ENCODE measurements at places on chromosomes 7 and 10.
A peak's percentile ranks its signal among the peaks of the same experiment; 100 is the strongest.

- DNase-seq: no peak
Measured at GRCh38 chr7:94149789-94150545, 145.8 kb upstream of the BET1 start.

- no peak for DNase-seq
Measured at GRCh38 chr10:16812676-16813075, 4.5 kb downstream of the RSU1 start.

- no peak for DNase-seq
Measured at GRCh38 chr10:46235705-46236545, 50.9 kb upstream of the ANTXRL start.

DNA sequence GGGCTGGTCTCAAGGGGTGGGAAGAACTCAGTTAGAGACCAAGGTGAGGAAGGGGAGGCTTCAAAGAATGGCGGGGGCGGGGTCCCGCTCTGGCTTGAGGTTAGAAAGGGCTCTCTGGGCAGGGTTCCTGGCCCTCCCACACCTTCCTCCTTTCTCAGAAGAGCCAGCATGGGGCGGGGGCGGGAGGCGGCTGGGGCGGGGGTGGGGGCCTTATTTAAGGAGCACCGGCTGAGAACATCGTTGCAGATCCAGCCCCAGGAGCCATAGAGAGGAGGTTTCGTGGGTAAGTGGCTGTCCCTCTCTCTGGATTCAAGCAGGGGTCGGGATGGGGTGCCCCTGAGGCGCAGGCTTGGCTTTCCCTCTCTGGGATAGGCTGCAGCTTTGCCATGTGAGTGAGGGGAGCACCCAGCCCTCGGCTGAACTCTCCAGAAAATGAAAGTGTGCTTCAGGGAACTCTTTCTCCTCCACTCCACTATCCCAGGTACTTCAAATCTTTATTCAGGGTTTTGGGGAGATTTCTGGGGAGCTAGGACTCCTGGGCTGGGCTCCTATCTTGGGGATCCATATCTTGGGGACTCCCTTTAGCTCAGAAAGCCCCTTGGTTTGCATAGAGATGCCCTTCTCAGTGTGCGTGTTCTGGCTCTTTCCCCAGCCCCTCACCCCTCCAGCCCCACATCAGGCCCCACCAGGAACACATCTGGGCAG lies 3.3 kb upstream of the CUEDC2 start:
- DNase-seq: no peak

DNA sequence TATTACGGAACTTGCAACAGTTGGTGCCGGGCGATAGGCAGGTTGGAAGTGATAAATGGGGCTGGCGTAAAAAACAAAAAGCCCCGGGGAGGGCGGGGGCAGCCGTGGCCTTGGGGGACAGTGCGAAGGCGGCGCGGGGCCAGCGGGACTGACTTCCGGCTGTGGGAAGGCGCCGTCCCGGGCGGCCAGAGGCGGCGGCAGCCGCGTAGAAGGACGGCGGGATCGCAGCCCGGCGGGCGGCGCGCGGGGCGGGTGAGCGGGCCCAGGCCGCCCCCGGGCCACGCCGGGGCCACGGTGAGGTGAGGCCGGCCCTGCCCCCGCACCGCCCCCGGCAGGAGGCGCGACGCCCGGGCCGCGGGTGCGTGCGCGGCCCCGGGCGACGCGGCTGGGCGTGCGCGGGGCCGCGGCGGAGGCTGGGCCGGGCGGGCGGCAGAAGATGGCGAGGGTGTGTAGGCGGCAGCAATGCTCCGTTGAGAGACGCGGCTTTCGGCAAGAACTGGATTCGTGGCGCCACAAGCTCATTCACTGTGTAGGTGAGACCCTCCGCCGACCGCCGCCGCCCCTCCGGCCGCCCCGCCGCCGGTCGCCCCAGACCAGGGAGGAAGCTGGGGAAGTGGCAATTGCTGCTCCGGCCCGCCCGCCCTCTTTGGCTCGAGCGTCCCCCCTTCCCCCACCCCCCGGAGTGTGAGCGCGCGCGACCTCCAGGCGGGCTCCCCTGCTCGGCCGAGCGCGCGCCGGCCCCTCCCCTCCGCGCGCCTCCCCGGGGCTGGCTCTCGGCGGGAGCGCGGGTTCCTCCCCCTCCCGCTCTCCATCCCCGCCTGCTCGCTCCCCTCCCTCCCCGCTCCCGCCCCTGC lies at the start of gene LCOR:
LCOR (plus strand) TSS at position 432 of the 854 bp plus-strand sequence. CDS start 116,760 bp downstream, outside the sequence.
- peak; percentile 87 for DNase-seq

DNA sequence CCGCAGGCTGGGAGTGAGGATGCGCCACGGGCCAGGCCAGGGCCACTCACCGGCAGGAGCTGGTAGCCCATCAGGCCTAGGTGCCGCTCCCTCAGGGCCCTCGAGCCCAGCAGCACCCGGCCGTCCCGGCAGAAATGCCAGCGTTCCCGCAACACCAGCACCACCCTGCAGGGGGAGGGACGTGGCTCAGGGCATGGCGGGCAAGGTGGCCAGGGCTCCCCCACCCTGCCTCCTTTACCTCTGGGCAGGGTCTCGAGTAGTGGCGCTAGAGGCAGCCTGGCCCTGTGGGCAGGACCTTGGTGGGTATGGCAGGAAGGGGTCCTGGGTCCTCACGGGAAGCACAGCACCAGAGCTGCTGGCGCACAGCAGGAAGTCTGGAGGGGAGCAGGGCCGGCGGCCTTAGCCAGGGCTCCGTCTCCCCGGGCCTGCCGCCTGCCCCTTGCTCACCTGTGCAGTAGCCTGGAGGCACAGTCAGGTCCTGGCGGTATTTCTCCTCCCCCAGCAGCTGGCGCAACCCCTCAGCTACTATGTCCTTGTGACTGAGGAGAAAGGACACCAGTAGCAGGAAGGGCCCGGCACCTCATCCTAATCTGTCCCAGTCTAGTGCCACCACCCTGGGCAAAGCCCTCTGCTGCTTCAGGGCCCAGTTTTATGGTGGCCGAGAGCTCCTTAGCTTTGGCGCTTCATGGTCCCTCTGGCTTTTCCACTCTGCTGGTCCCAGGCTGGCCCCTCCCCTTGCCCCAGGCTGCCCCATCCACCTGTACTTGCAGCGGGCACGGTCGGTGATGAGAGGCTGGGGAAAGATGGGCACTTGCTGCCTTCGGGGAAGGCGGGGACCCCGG lies 3.5 kb downstream of the FASTK start:
- DNase-seq: no peak

- peak; percentile 15 for DNase-seq
Measured at GRCh38 chr10:13483951-13484350, 44.9 kb downstream of the BEND7 start.

DNA sequence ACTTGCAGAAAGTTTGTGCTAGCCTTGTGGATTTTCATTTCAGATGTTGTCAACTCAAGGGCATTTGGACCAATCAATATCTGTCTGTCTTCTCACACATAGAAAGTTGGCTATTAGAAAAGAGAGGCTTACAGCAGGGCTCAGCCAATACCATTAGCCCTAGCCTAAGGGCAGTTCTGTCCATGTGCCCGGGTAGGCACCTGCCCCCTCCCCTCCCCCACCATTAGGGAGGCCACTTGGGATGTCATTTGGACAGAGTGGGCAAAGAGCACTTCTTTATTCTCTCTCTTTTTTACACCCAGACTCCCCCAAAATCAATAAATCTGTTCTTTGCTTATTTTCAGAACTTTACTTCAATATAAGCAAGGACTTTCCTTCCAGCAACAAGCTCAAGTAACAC lies 188.5 kb upstream of the MKI67 start:
- no peak for DNase-seq

GRCh38 chr10:114195079-114195478 lies 15.9 kb downstream of the TDRD1 start:
- no peak for DNase-seq

- no peak for DNase-seq
Measured at GRCh38 chr10:132193907-132194552, 7.3 kb downstream of the DPYSL4 start.

- DNase-seq: no peak
Measured at GRCh38 chr10:26780793-26781601, 79.8 kb downstream of the ABI1 start.

DNA sequence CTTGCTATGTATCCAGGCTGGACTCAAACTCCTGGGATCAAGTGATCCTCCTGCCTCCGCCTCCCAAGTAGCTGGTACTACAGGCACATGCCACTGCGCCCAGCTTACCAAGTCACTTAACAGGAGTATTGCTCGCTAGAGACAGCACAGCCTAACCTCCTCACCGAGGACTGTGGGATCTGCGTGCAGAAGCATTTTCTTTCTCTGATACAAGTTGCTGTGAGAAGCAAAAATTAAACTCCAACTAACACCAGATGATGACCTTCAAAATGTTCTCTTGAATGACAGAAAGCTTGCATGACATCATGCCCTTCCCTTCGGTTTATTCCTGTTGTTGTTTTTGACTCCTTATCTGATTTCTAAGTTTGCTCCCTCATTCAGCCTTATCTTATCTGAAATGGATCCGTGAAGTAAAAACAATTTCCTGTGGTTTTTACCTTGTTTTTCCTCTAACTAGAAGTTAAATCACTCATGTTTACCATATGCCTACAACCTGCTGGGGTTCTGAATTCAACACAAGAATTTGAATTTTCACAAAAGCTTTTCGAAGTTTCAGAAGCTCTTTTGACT lies 94.4 kb upstream of the KIF5B start:
- DNase-seq: no peak

DNA sequence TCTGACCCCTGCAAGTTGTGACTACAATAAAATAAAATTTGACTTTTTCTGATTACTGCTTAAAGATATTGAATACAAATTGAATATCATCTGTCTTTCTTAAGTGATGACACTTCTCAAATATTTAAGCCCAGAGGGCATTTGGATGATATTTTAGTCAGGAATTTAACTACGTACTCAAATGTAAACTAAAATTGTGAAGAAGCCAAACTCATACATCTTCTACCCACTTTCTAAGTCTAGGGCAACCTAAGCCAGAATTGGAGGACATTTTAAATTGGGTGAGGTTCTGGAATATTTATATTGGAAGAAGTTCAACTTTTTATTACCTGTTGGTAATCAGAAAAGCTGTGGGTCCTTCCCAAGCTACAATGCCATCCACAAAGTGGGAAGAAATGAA lies 149.1 kb upstream of the WDR11 start:
- no peak for DNase-seq

GRCh38 chr7:105408791-105409410 lies 20.2 kb upstream of the SRPK2 start:
- no peak for DNase-seq

DNA sequence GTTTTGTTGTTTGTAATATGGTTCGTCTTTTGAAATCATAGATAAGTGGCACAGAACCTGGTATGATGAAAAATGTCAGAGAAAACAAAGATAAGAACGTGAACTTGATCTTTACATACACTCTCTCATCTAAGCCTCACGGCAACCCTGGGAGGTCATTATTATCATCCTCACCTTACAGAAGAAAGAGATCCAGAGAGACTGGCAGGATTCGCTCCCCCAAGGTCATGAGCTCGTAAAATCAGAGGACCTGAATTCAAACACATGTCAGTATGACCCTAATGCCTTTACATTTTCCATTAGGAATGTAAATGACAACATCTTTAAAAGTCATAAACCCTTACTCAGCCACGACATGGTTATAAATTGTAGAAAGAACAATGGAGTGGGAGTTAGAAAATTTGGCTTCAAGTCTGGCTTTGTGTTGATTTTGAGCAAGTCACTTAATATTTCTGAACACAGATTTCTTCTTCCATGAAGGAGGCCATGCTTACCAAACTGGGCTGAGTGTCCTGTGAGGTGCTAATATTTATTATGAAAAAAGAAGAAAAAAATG lies 35.9 kb downstream of the HIPK2 start:
- no peak for DNase-seq

- no peak for DNase-seq
Measured at GRCh38 chr10:73653701-73654100, 2.1 kb downstream of the SYNPO2L start.

DNA sequence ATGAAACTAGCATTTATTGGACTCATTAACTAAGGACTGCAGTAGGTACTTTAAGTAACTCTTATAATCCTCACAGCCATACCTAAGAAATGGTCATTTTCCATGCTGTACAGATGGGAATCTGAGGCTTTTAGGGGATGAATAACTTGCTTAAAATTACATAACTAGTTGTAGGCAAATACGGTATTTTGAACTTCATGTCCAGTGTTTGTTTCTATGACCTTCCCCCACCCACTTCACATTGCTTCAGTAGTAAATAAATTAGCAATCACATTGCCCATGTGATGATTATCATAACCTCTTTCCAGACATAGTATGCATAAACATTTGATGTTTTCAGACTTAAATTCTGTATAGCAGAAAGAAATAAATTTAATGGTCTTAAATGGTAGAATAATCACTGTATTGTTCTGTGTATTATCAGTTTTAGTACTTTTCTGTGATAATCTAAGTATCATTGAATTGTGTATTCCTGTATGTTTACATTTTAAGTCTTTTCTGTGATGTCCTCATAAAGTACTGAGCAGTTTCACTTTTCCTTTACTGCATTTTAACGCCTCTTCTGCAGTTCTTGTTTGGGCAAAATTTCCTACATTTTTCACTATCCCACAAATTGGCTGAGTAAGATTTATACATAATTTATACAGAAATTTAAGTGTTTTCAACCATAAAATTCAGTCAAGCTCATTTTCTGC lies 48.3 kb downstream of the ANKIB1 start:
- DNase-seq: no peak

DNA sequence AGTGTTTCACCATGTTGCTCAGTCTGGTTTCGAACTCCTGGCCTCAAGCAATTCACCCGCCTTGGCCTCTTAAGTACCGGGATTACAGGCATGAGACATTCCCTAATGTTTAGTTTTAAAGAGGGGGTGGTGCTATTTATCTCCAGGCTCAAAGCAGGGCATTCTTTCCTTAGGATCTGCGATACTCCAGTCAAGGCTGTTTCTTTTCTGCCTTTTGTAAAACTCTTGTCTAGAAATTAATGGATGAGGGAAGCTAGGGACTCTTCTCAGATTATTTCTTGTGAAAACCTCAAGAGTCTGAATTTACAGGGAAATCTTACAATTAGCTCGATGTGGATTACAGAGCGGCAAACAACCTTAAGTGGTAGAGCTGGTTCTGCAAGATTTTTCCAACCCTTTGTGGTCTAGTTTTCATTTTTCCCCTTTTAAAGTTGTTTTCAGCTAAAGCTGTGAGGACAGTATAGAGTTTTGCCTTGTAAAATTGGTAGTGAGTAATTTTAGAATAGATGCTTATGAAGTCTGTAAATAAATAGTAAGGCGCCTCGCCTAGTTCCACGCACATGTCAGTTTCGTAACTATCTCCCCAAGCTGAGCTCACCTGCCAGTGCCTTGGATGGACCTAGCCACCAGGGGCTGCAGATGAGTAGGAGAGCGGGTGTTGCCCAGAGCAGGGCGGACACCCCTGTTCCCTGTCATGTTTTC lies 53.1 kb downstream of the CUX1 start:
- DNase-seq: peak; percentile 55

DNA sequence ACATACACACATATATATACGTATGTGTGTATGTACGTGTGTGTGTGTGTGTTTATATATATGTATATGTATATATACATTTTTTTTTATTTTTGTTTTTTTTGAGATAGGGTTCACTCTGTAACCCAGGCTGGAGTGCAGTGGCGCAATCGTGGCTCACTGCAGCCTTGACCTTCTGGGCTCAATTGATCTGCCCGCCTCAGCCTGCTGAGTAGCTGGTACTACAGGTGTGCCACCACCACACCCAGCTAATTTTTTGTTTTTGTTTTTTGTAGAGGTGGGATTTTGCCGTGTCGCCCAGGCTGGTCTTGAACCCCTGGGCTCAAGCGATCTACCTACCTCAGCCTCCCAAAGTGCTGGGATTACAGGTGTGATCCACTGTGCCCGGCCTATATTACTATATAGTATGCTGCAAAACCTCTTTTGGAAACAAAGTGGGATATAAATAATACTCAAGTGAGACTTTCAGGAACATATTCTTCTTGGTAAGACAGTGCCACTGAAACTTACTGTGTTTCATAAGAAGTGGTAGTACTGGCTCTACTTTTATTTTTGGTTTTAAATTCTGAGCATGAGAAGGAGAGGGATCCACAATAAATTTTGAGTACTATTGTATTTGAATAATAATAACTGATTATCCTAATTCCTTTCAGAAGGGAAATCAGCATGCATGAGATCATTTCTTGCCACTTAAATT lies 51.0 kb downstream of the MLLT10 start:
- DNase-seq: no peak
